ENCODE measurements at places on chromosomes 2 and 18. TPM values are rescaled to one million over a fixed set of nuclear protein-coding genes. Genes with fewer than 3 reads are reported as not detected.

The RAB6D gene
- total RNA-seq = not detected

The IL36RN gene
- total RNA-seq = not detected

The TEKT4 gene
- not detected for total RNA-seq

The DUSP11 gene
- total RNA-seq = 40.4 TPM

The NTSR2 gene
- not detected for total RNA-seq

The INSIG2 gene
- 6.0 TPM for total RNA-seq

The CD226 gene
- total RNA-seq = 0.39 TPM

The POTEI gene
- total RNA-seq = not detected

The GAL3ST2 gene
- not detected for total RNA-seq

The INHA gene
- not detected for total RNA-seq
